Activated naive CD4-positive, alpha-beta T cell treated with anti-CD3 and anti-CD28 coated beads, Interleukin-2, amount 10 ng/mL, durations not matched to agents 7 days and 5 days (primary cell): ENCODE measurements at places on chromosomes 12 and 14.

DNA sequence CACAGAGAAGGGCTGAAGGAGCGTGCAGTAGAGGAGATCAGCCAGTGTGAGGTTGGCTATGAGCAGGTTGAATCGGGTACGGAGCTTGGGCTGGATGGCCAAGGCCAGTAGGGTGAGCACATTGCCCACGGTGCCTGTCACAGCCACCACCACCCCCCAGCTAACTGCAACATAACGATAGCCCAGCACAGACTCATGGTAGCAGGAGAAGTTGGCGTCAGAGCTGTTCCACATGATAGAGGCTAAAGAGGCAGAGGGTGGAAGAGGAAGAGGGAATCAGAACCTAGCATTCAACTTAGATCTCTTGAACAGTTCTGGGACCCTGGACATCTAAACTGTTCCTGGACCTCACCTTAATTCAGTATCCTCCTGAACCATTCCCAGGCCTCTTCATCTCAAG lies 668 bp downstream of the GPR84 start:
- DNase-seq: no peak

DNA sequence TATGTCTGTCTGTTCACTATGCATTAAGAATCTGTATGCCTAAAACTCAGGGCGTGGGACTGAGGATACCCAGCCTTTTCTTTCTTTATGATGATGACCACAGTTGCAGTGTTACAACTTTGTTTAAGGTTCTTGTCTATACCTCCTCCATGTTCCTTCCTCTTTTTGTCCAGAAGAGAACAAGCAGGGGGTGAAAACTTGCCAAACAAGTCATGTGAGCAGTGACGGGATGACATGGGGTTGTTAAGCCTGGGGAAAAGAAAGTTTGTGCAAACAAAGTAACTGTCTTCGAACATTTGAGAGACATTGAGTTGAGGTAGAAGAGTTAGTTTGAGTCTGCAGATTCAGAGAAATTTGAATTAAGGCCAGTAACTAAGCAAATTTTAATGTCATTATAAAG lies 505.5 kb downstream of the NPAS3 start:
- no peak for DNase-seq

GRCh38 chr12:62817556-62818271 lies 117.2 kb downstream of the PPM1H start:
- no peak for DNase-seq

DNA sequence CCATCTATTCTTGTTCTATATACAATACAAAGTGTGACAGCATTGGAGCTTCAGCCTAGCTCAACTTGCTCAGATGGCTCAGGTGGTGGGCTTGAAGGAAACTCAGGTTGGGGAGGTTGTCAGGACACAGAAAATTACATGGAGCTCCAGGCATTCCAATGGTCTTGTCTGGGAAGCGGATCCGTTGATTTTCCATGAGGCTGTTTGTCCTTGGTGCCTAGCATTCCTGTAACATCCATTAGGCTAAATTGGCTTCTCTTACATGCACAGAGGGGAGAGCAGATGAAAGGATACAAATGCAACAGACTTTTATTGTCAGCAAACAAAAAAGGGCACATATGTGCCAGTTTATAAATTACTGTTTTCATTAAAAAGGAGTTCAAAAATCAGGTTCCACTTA lies 75.5 kb upstream of the OTX2 start:
- DNase-seq: no peak

DNA sequence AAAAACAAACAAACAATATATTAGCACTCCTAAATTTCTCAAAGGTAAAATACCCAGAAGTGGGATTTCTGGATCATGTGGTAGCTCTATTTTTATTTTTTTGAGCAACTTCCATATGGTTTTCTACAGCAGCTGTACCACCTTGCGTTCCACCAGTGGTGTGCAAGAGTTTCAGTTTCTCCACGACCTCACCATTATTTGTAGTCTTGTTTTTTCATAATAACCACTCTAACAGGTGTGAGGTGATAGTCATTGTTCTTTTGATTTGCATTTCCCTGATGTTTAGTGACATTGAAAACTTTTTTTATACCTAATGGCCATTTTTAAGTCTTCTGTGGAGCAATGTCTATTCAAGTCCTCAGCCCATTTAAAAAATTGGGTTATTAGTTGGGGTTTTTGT lies 127.3 kb upstream of the SLC38A2 start:
- no peak for DNase-seq

- no peak for DNase-seq
Measured at GRCh38 chr14:76917745-76918255, 91.6 kb downstream of the LRRC74A start.

DNA sequence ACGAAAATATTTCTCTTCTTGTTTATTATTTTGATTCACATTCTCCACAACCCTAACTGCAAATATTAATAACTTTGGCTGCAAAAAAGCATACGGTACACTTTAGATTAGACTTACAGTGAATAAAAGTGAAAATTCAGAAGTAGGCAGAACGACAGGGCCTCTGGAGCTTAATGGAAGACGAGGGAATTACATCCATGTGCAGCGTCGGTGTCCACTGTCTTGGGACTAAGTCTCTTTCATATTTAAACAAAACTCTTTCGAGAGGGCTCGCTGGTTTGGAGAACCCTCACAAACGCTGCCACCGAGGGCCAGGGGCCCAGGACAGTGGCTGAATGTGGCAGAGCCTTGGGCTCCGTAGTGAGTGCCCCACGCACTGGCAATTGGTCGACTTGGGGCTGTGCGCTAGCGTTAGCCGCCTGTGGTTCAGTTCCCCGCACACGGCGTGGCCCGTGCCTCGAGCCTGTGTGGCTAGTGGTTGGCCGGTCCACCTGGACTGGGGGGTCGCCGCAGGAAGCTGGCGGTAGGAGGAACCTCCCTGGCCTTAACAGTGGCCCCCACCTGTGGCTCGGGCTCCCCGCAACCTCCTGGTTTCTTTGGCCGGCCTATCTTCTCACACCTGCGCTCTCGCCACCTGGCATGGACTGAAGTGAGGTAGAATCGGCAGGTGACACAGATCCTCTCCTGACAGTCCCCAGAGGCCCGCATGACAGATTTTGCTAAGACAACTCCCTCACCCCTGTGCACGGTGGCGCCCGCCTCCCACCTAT lies 739 bp upstream of the PAX9 start:
- DNase-seq: no peak

GRCh38 chr14:64702493-64703394 lies 1.5 kb upstream of the PLEKHG3 start:
- peak; percentile 68 for DNase-seq

DNA sequence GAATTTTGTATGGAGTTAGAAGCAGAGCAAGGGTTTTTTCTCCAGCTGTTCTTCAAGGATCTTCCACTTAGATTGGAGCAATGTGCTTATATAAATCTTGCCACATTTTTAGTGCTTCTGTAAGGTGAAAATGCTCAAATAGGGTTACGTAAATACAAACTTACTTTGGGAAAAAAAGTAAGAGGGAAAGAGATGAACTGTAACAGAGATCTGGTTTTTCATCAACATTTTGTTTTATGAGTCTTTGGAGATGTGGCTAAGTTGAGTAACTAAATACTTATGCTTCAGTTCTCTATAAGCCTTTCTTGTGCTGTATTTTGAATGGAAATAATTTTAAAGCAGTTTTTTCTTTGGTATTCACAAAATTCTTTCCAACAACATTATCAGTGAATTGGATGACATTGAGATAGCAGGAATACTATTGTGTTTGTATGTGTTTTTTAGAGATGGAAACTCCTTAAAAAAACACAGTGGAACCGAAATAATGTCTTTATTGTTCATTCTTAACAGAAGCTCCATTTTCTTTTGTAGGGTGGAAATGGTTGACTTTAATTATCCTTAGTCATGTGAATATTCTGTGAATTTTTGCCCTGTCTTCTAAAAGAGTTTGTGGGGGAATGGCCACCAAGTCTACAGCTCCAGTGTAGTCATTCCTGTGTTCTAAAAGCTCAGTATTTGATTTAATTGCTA lies 45.7 kb downstream of the NPAS3 start:
- no peak for DNase-seq

- peak; percentile 75 for DNase-seq
Measured at GRCh38 chr12:53324113-53324778, 2.8 kb upstream of the AAAS start.

GRCh38 chr14:34036319-34036766 lies 85.5 kb upstream of the EGLN3 start:
- DNase-seq: no peak

DNA sequence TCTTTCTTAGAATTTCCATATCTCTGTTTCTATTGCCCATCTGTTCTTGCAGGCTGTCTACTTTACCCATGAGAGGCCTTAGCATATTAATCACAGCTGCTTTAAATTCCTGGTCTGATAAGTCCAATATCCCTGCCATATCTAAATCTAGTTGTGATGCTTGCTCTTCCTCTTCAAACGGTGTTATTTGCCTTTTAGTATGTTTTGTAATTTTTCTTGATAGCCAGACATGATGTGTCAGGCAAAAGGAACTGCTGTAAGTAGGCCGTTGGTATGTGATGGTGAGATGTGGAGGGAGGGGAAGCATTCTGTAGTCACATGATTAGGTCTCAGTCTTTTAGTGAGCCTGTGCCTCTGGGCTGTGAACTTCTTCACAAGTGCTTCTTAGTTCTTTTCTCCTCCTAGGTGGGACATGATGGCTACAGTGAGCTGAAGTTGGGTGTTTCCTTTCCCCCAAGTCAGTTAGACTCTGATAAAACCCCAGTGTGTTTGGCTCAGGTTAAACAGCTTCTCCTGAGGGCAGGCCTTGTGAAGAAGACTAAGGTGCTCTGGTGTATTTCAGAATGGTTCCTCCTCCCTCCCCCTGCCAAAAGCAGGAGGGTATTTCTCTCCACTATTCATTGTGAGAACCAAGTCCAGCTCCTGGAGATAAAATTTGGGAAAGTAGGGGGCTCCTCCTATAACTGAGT lies 195.9 kb upstream of the PARP11 start:
- DNase-seq: no peak

DNA sequence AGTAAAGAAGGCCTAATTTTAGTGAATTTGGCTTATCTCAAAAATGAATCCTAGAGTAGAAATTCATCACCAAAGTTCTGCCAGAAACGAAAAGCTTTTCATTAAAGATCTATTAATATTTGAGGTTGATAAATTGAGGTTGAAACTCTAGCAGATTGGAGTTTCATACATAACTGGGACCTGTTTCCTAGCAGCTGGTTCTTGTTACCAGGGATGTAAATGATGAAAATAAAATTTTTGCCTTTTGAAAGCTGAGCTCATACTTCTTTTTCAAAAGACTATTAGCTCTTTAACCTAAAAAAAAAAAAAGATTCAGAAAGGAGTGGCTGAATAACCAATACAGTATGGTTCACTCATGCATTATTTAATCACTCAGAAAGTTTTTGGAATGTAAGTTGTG lies 98.3 kb downstream of the PTGER2 start:
- DNase-seq: no peak

- peak; percentile 72 for DNase-seq
Measured at GRCh38 chr12:121005346-121005815, 10.9 kb downstream of the C12orf43 start.

GRCh38 chr12:79555028-79555925 lies 135.5 kb downstream of the PAWR start:
- no peak for DNase-seq

- peak; percentile 32 for DNase-seq
Measured at GRCh38 chr12:31589598-31589903, 1.4 kb downstream of the DENND5B start.

GRCh38 chr12:50188875-50189575 lies 21.9 kb upstream of the CERS5 start:
- peak; percentile 56 for DNase-seq

GRCh38 chr12:75564398-75564797 lies 53.0 kb upstream of the KRR1 start:
- DNase-seq: no peak

GRCh38 chr14:103897075-103897947 lies 30.9 kb upstream of the TDRD9 start:
- DNase-seq: no peak

- DNase-seq: no peak
Measured at GRCh38 chr12:125734137-125734536, 668.9 kb downstream of the AACS start.

DNA sequence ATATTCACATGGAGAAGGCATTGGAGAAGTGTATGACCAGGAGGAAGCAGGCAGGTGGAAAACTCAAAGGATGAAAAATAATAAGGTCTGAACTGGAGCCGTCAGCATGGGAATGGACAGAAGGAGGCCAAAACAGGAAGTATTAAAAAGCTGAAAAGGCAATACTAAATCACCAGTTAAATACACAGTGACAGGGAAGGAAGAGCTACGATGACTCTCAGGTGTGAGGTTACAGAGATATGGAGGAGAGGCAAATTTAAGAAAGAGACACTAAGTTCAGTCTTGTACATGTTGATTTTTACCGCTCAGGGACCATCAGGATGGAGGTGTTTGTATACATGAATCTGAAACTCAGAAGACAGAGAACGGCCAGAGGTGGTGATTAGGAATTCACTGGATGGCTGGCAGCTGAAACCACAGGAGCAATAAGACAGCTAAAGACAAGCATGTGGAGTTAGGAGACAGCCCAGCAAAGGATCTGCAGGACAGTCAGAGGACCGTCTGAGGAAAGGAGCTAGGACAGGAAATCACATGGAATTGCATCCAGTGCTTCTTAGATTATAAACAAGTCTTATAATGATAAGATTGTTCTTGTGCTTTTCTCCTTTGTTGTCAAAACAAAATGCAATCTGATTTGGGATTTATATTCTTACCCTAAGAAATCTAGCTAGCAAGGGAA lies 33.9 kb upstream of the CDKN3 start:
- no peak for DNase-seq

- no peak for DNase-seq
Measured at GRCh38 chr14:68622856-68623255, 170.0 kb downstream of the ZFP36L1 start.

DNA sequence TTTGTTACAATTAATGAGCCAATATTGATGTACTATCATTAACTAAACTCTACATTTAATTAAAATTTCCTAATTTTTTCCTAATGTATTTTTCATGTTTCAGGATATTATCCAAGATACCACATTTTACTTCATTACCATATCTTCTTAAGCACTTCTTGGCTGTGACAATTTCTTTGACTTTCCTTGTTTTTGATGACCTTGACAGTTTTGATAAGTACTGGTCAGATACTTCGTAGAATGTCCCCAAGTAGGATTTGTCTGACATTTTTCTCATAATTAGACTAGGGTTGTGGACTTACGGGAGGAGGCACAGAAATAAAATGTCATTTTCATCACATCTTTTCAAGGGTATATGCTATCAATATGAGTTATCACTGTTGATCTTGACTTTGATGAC lies 700.9 kb downstream of the BCL11B start:
- DNase-seq: no peak

- DNase-seq: no peak
Measured at GRCh38 chr14:51071857-51072256, 23.0 kb downstream of the TRIM9 start.

GRCh38 chr12:122309564-122310121 lies 43.3 kb upstream of the VPS33A start:
- DNase-seq: no peak

- no peak for DNase-seq
Measured at GRCh38 chr12:76680940-76681339, 83.0 kb upstream of the ZDHHC17 start.

DNA sequence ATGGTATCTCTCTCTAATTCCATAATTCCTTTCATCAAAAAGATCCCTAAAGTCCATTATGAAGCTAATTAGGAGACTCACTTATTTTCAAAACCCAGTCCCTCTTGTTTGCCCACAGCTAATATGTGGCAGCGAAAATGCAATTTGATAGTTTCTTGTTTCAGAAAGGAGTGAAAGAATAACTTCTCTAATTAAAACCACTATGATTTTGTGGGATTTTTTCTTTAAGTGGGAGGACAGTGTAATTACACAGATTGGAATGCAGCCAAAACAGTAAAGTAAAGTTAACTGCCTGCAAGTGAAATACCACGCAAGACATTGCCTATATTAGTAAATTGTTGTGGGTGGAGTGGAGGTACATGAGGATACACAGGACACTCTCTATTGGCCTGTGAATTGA lies 50.0 kb downstream of the PTPRO start:
- DNase-seq: no peak

- DNase-seq: no peak
Measured at GRCh38 chr14:105416671-105417070, 3.0 kb upstream of the MTA1 start.
